ENCODE measurements at places on chromosomes 7 and 10. TPM values are rescaled to one million over a fixed set of nuclear protein-coding genes. Genes with fewer than 3 reads are reported as not detected.

The ZNF365 gene
- total RNA-seq: 0.74 TPM

The GNGT1 gene
- not detected for total RNA-seq

The GCK gene
- 1.7 TPM for total RNA-seq

The INA gene
- 3.9 TPM for total RNA-seq

All from vagina (tissue), 2 donors.